HS-27A (cell line): ENCODE measurements at places on chromosomes 2 and 18.

DNA sequence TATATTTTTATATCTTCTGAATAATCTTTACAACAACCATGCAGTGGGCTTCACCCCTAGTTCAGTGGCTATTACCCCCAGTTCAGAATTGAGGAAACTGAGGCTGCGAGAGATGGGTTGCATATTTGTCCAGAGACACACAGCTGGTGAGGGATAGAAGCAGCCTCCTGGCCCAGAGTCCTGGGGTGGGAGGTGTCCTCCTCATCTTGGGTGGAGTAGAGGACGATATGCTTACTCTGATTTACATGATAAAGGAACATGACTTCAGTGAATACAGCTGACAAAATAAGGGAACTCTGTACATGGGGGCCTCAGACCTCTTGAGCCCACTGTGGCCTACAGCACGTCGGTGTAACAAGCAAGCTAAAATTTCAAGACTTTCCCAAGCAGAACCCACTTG is 214.7 kb downstream of the FBXO15 start:
- no peak for DNase-seq

DNA sequence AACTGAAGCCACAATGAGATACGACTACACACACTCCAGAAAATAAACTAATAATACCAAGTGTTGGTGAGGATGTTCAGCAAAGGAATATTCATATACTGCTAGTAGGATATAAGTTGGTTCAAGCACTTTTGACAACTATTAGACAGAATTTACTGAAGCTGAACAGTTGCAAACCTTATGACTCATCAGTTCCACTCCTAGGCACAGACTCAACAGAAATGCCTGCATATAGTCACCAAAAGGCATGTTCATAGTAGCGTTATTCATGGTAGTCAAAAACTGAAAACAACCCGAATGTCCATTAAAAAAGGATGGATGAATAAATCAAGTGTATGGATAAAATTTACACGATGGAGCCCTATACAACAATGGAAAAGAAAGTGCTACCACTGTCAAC is 232.0 kb downstream of the ANAPC1 start:
- DNase-seq = no peak

DNA sequence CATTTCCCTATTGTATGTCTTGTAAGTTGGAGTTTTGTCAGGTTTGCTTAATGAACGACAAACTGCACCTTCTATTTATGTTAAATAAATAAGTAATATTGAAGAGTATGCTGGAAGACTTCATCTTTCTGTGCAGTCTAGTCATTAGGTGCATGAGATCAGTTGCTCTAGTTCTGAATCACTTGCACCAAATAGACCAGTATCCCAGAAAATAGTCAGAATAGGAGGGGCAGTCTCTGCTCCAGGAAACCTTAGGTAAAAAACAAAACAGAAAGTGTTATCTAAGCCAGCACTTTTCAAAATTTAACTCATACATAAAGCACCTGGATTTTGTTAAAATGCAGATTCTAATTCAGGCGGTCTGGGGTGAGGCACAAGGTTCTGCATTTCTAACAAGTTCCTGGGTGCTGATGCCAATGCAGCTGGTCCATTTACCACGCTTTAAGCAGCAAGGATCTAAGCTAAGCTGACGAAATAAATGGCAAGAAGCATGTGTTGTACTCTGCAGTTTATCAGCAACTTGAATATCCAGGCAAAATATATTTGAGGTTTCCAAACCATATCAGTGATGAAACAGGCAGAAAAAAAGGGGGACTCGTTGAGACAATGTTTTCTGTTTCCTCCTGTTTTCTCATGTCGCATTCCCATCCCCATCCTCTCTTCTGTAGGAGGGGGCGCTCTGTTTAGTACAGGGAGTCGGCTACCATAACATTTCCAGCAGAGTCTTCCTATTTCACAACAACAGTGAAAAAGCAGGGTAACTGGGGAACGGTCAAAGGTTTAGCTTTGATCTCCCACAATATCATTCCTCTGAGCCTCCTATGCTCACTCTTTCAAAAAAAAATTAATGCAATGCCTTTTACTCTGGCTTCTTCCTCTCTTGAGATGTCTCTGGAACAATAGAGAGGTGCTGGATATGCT is 106.4 kb downstream of the MBD2 start:
- DNase-seq = no peak

- no peak for DNase-seq
These were observed 97.8 kb upstream of the POU3F3 start for GRCh38 chr2:104756118-104756517.

GRCh38 chr2:41774011-41774605 is 273.7 kb upstream of the PKDCC start:
- DNase-seq = no peak

GRCh38 chr2:206940546-206940945 is 1.2 kb downstream of the CPO start:
- no peak for DNase-seq

DNA sequence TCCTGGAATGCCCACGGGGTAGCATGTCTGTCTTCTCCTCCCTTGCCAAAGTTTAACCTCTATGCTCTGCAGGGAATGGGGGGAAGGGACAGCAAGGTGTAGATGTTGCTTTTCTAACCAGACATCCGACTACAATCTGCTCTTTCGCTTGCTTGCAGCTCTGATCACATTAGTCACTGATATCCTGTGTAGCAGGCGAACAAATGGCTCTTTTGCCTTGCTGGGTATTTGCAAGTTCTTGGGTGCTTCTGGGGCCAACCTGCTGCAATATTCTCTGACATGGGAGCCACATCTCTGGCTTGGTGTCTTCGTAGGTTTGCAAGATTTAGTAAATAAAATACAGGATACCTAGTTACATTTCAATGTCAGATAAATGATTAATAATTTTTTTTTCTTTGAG is 190.0 kb downstream of the ASB1 start:
- DNase-seq = no peak

DNA sequence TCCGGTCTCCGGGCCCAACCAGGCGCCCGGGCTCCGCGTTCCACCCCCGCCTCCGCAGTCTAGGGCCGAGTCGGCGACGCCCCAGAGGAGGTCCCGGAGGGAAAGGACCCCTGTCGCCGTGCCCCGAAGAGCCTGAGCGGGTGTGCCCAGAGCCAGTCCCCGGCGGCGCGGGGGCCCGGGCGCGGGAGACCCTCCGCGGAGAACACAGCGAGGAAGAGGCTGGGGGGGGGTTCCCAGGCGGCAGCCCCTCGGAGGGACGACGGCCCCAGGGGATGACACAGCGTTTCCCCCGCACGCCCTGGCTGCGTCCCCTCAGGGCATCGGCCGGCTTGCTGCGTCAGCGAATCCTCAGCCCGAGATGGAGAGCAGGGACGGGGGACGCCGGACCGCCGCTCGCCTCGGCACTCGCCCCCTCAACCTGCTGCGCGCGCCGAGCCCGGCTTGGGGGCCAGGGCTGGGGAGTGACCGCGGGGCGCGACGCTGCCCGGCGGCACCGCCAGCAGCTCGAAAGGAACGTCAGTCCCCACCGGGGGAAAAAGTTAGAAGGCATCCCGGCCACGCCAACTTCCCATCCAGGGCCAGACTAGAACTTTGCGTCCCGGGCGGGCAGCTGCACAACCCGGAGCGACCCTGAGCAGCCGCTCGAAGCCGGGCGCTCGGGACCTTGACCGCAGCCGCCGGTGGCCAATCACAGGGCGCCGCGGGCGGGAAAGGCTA is 711 bp downstream of the SFXN5 start:
- no peak for DNase-seq

- DNase-seq = no peak
These were observed 122.6 kb upstream of the CTDP1 start for GRCh38 chr18:79556829-79557585.

- DNase-seq = no peak
These were observed 100.2 kb downstream of the TWIST2 start for GRCh38 chr2:238947920-238948710.

DNA sequence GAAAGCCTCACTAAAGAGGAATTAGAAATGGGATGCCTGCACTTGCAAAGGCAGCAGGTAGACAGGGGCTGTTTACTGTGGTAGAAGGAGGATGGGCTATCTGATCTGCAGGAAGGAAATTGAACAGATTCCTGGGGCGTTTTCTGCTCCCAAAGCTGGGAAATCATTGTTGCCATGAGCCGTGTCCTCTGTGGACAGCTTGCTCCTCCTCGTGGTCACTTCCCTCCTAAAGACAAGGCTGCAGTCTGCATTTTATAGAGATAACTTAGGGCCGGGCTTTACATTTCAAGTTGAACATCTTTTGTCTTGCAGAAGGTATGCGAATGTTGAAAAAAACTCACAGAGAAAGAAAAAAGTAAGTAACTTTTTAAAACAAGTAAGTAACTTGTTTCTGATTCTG is 50.9 kb downstream of the DCDC2C start:
- DNase-seq = no peak

- DNase-seq = no peak
These were observed 40.4 kb downstream of the EN1 start for GRCh38 chr2:118806797-118807667.

GRCh38 chr2:143481733-143482132 is 352.5 kb downstream of the ARHGAP15 start:
- no peak for DNase-seq

DNA sequence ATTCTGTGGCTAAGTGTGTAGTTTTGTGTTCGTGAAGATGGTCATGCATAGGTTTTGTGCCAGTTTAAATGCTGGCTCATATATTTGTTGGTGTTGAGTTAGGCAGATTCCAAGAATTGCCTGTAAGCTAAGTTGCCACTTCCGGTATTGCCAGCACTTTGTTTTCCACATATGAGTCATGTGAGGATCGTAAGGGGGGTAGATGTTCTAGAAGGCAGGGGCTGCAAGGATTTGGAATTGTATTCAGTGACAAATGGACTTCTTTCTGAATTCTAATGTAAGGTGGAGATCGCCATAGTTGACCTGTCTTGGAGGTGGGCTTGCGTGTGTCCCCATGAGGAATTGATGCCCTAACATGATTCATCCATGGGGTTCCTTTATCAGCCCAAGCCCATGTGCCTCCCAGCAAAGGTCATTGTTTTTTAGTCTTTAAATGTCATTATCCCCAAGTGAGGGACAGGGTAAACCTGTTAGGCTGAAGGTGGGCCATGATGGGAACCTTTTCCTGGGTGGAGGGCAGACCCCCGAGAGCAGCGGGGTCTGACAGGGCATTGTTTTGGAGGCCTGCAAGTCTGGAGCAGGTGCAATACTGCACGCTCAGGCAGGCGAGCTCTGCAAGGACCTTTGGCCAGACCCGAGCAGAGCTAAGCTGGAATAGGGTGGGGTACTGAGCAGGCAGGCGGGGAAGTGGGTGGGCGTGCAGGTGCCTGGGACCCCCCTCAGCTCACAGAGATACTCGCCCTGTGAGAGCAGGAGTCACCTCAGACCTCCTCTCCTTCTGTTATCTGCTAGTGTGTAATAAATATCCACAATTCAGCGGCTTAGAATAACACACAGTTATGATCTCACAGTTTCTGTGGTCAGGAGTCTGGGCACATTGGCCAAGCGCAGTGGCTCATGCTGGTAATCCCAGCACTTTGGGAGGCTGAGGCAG is 77.4 kb downstream of the LRRFIP1 start:
- no peak for DNase-seq

DNA sequence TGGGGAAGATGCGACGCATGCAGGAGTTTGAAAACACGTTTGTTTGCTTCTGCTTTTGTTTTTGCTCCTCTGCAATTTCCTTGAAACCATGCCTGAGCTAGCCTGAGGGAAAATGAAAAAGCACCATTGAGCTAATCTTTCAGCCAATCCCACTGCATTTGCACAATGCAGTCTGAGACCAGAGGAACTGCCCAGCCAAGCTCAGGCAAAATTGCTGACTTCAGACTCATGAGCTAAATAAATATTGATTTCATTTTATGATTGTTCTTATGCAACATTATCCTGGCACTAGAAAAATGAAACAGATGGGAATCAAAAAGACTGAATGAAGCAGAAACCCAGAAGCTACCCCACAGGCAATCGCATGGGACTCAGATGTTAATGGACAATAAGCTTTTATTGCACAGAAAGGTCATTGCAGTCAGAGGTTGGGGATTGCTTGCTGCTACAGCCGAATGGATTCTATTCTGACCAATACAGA is 37.0 kb downstream of the TPRKB start:
- no peak for DNase-seq

GRCh38 chr2:42809819-42810120 is 17.4 kb upstream of the HAAO start:
- DNase-seq = peak; percentile 69

DNA sequence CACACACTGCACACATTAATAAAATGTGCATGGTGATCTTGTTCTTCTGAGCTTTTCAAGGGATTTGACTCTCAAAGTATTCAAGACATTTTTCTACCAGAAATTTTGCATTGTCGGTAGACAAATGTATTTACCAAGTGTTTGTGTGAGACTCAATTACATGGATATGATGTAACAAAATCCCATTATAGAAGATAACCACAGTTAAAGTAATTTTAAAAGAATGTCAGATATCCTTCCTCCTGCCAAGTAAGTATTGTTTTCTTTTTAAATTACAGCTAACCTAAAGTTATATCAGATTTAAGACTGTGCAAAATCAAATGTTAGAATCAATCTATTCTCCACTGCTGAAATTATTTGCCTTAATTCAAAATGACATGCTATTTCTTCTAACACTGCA is 1344.5 kb upstream of the CHAC2 start:
- DNase-seq = no peak

GRCh38 chr18:12041561-12041960 is 52.1 kb upstream of the ANKRD62 start:
- peak; percentile 39 for DNase-seq

GRCh38 chr18:33115476-33115875 is 325.0 kb downstream of the CCDC178 start:
- no peak for DNase-seq

- DNase-seq = no peak
These were observed 6.7 kb downstream of the SLC66A2 start for GRCh38 chr18:79944746-79945117.

DNA sequence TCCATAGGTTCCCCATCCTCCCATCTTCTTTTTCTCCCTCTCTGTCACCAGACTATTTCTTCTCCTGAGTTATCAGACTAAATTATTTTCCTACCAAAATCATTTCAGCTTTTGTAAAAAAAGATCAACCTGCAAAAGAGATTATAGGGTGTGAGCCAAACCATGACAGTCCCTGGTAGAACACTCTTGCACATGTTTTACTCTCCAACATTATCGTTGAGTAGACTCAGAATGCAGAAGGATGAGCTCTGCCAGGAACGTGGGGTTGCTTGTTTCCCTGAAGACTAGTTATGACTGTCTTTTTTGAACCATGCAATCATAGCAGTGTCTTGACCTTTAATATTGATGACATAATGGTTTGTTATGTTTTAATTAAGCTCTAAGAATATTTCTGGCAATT is 360.1 kb upstream of the VWC2L start:
- no peak for DNase-seq

DNA sequence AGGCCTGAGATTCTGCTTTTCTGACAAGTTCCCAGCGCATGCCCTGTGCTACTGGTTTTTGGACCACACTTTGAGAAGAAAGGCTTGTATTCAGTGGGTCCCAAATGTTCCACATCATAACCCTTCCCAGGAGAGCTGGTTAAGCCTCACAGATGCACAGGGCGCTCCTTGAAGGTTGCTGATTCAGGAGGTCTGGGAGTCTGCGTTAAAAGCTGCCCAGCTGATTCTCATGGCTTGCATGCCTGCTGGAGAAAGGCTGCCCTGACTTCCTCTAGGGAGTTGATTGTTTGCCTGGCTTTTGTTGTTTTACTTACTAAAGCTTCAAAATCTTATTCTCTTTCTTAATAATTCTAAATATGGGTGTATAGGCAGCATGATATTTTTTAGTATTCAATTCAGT is 20.7 kb downstream of the CRYGD start:
- DNase-seq = no peak
